ENCODE measurements at places on chromosomes 5 and 9.

DNA sequence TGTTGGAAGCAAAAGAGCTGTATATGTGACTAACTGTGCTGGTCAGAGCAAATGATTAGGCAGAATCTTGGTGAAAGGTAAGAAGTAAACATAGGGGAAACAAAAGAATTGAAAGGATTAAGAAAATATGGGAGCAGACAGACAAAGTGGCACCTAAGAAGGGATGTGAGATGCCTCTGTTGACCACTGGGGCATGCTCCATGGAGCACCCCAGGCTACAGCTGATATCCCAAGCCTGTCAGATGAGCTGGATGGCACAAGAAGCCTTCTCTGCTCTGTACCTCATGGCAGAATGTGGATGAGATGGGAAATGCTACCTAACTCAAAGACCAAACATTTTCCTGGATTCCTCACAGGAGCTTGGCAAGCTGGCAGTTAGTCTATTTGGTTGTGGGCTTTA lies 89.3 kb upstream of the SLIT3 start:
- DNase-seq: no peak

DNA sequence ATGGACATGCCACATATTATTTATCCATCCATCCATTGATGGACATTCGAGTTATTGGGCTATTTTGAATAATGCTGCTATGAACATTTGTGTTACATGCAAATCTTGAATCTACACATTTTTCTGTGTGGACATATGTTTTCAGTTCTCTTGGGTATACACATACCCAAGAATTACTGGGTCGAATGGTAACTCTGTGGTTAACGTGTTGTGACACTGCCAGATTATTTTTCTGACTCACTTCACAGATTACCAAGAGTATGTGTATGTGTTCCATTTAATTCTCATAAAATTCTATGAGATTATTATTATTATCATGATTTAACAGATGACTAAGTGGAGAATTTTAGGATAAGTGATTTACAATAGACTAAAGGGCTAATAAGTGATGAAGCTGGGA lies 26.7 kb downstream of the CYFIP2 start:
- no peak for DNase-seq

GRCh38 chr5:85533341-85534047 lies 1084.2 kb upstream of the COX7C start:
- no peak for DNase-seq

- DNase-seq: no peak
Measured at GRCh38 chr5:135993335-135993879, 35.4 kb upstream of the TGFBI start.

All from AG20443 (cell line).